ENCODE measurements at places on chromosomes 11 and 22.

DNA sequence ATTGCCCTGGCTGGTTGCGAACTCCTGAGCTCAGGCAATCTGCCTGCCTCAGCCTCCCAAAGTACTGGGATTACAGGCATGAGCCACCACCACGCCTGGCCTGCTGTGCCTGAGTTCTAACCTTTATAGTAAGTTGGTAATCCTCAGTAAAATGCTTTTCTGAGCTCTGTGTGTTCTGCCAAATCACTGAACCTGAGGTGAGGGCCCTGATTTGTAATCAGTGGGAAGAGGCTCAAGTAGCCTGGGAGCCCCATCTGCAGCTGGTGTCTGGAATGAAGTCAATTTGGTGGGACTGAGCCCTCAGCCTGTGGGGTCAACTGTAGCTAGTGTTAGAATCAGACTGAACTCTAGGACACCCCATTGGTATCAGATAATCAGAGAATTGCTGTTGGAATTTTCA is 72.6 kb upstream of the PARVG start:
- no peak for DNase-seq

DNA sequence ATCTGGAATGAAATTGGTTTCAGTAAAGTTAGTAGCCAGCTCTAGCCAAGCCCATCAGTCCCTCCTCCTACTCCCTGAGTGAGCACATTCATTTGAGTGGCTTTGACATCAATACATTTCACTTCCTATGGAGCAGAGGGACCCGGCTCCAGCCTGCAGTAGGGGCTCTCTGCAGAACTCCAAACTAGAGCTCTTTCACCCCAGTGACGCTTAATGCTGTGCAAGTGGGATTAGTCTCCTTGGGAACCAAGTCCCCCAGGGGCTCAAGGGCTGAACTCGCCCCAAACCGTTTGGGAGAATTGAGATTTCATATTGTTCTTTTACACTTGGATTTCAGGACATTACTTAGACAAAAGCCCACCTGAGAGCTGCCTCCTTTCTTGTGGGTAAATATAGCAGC is 4.4 kb upstream of the FAM181B start:
- no peak for DNase-seq

GRCh38 chr11:2909133-2909902 is 19.9 kb downstream of the PHLDA2 start:
- no peak for DNase-seq

DNA sequence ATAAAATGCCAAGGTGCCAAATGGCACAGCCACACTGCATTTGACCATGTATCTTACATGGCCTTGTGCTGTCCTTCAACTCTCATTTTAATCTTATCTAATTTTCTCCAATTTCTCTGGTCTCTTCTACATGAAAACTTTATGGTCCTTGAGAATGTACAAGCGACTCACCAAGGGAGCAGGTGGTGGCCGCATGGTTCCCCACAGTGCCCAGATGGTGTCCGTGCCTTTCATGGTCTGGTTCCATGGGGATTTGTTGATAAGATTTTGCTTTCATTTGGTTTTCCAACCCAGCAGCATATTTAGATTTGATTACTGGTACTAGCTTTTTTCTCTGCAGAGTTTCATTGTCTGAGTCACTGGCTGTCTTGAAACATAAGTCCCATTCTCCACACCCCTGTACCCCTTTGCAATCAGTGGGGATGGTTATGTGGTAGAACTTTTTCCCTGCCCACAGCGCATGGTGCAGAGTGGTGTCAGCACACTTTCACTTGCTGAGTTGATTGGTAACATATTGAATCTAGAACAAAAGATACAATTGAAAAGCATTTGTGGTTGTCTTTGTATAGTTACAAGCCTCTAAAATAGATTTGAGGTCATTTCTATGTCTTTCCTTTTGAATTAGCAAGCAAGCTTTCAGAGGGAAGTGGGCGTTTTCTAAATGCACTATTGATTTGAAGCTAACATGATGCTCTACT is 24.1 kb downstream of the ZNRF3 start:
- no peak for DNase-seq

DNA sequence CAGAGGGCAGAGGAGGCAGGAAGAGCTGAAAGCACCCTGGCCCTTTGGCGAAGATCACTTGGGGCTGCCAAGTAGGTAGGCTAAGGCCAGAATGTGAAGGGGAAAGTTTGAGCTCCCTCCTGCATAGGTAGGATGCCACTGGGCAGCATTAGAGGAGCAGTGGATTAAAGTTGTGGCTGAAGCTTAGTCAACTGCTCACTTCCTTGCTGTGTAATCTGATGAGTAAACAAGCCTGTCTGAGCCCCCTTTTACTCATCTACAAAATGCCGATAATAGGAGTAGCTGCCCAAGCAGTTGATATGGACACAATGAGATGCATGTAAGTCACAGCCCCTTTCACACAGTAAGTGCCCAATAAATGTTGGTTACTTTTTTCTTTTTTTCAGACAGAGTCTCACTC is 216.4 kb downstream of the MN1 start:
- DNase-seq, result no peak

Data from stimulated activated CD8-positive, alpha-beta memory T cell treated with anti-CD3 and anti-CD28 coated beads, Interleukin-4, amount 100 ng/mL, for 1 hour (primary cell).